ENCODE measurements at places on chromosomes 6 and 20.
A peak's percentile ranks its signal among the peaks of the same experiment; 100 is the strongest.

- DNase-seq: peak; percentile 76
Observed at GRCh38 chr20:37102571-37102970, 6.8 kb upstream of the RBL1 start.

DNA sequence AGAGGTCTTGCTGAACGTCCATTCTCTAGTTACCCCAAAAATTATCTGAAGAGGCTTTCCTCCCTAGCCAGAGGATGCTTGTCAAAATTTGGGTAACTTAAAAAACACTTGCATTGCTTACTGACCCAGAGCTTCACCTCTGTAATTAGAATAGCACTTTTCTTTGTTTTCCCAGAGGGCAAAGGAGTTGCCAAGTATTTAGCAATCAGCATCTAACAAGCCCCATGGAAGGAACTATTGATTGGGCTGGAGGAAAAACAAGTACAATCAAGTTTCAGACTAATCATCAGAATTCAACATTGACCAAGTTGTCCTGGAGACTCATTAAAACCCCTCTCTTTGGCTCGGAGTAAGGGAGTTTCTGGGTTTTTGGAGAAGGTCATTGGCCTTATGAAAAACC, 226.4 kb downstream of the TBC1D7 start:
- DNase-seq: no peak

- no peak for DNase-seq
Observed at GRCh38 chr6:156347246-156347645, 429.9 kb upstream of the ARID1B start.

DNA sequence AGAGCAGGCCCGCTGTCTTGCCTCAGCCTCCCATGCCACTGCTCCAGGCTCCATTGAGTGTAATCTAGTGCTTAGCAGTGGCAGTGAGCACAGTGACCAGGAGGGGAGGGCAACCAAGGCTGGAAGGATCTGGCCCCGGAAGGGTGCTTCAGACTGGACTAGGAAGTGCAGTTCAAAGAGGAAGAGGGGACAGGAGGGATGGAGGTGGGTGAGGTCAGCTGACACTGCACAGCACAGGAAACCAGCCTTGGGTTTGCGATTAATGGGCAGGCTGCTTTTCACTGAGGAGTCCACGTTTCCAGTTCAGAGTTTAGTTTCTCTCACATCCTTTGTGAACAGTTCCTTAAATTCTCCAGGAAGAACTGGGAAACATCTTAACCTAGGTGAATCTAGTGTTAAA, 46.9 kb downstream of the CDS2 start:
- no peak for DNase-seq

DNA sequence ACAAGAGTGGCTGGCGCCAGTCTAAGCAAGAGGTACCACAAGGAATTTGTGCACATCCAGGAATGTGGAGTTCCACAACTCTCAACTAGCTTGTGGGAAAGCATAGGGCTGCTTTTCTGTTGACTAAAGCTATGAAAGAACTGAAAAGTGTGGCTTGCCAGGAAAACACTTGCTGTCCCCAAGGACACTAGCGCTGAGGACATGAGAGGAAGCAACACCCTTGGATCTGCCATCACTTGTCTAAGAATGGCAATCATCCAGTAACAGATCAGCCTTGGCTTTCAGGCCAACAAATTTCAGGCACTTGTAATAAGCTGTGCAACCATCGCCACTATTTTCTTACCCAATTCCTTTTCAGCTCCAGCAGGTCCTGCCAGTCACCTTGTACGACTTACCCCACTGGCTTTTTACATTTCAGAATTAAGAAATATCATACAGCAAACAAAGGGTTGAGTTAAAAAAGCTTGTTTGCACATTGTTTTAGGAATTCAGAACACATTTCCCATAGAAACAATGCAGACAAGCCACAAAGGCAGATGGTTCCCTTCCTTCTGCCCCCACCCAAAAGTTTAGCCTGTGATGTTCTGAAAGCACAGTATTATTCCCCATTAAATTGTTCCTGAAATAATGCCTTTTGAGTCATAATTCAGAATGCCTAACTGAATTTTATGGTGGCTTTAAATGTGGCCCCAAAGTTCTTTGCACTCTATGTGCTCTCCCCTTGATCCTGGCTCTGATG, 57.9 kb upstream of the SSTR4 start:
- DNase-seq: no peak

DNA sequence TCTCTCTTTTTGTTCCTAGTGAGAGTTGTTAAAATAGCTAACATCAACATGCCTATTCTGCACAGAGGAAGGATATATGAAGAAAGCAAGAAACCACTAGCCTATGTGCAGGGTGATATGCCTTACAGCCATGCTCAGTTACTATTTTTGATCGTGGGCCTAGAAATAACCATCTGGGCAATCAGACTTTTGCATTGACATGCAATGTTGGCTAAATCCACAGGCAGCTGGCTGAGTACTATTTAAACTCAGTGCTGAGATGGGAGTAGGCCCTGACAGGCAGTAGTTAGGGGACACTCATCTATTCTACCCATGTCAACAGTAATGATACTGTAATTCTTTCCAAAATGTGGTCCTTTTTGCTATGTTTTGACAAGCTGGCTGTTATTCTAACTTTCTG, 89.6 kb downstream of the HDGFL1 start:
- DNase-seq: no peak

DNA sequence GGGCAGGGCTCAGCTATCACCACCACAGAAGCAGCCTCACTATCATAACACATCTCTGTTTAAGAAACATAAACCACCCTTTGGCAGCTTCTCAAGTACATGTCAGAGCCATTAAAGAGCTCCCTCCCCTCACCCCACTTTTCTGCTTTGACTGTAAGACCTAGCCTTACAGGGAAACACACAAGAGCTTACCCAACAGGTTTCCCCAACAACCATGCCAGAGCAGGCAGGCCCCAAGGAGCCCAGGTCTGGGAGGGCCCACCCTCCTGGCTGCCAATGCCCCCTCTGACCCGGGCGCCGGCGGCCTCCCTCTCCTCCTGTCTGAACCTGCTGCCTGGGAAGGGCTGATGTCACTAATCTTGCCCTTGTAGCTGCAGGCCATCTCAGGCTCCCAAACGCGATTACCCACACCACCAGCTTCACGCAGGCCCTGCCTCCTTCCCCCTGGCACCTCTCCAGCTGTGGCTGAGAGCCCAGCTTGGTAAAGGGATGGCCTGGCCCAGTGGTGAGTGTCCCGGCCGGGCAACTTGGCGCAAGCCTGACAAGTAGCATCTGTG, 402.0 kb downstream of the MAFB start:
- peak; percentile 98 for DNase-seq

GRCh38 chr20:41512624-41513023, 105.6 kb downstream of the CHD6 start:
- DNase-seq: no peak

DNA sequence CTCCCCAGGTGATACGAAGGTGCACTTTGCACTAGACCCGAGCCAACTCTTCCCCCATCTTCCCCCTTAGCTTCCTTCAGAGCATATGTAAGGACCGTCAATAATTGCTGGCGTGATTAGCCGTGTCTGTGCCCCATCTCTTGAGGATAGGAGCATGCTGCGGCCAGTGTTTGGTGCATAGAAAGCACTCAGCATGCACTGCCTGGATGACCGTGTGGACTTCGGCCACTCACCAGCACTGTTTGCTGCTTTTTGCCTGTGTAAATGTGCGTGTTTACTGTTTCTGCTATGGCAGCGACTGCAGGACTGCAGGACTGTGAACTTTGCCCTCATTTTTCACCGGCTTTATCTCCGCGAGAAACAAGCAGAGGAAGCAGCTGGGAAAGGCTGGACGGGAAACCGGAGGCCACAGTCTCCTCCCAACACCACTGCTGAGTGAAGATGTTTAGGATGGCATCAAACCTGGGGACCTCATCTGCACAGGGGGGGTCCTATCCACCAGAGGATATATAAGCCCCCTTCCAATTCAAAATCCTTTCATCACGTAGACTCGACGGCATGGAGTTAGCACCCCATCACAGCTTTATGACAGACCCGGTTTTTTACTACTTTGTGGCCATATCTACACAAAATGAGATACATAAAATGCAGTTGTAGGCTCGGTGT, 150.6 kb upstream of the AFDN start:
- DNase-seq: no peak

GRCh38 chr6:52162940-52163908, 23.0 kb upstream of the IL17A start:
- DNase-seq: no peak

DNA sequence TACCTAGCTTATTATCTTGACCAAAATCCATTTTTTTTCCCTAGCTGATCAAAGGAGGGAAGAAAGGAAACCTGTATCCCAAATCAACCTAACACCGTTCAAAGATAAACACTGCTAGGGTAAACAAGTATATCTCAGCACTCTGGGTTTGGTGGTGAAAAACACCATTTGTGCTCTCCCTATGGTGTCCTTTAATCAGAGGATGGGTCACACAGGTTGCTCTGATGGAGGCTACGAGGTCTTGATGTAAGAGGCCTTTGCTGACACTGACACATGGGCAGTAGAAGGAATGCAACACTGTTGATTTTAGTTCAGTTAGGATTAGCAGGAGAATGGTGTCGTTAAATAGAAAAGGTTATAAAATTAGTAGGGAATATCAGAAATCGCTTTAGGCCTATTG, 179.3 kb downstream of the HDGFL1 start:
- no peak for DNase-seq

GRCh38 chr6:148407372-148407771, 64.7 kb downstream of the SASH1 start:
- DNase-seq: no peak

DNA sequence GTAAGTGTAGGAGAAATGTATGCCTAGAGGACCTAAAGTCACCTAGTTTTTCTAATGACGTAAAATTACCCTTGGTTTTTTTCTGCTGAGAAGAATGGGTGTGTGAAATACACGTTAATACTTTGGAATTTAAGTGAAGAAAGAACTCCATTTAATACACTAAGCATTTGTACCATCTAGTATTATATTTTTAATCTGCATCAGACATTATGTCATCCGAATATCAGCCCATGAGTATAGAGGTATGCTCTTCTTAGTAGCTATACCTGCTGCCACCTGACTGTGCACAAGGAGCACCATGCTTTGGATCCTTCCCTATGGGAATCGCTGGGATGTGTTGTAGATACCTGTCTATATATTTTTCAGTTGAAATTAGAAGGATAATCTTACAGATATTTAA, 106.4 kb downstream of the QKI start:
- no peak for DNase-seq

GRCh38 chr6:16473184-16473907, 235.0 kb downstream of the GMPR start:
- DNase-seq: no peak

DNA sequence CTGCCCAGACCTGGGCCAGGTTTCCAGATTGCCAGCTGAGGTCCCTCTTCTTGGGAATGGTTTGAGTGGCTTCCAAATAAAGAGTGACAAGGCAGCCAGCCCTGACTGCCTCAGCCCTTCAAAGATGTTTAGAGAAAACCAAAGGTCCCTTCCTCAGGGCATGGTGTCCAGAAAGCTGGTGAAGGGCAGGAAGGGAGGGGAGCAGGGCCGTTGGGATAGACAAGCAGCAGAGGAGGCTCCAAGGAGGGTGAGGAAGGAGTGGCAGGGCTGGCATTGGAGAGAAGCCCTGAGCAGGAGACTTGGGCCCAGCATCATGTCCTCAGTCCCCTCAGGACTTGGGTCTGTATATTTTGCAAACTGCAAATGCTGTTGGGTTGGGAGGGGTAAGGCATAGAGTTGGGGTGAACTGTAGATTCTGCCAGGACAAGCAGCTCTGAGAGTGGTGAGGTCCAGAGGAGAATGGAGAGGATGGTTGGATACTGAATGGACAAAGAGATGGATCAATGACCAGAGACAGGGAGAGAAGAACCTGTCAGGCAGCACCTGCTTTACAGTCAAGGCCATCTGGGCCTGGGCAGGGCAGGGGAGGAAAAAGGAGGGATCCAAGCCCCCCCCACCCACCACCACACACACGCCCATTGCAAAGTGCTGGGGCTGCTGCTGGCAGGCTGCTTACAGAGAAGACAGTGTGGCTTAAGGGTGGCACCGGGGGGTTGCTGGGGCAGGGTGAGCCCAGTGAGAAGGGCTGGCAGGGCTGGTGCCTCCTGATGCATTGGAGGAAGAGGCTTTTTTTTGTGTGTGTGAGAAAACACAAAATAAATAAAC, 5.5 kb upstream of the DSN1 start:
- DNase-seq: peak; percentile 77

DNA sequence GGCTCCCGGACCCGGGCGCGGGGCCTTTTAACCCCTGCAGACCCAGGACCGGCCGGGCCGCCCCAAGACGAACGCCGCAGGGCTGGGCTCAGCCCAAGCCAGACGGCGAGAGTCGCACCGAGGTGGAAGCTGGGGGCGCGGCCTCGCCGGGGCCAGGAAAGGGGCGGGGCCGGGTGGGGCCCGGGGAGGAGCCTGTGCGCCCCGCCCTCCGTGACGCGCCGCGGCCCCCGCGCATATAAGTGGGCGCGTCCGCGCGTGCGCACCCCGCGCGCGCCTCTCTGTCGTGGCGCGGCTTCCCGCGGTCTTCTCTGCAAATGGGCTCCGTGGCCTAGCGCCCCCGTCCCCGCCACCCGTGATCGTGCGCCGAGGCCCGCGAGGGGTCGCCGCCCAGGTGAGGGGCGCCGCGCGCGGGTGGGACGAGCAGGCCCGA, at the start of gene PPDPF:
Gene PPDPF, plus strand, starts transcription at position 262 of the 430 bp plus-strand sequence. CDS start 544 bp downstream, outside the sequence.
- DNase-seq: peak; percentile 94

DNA sequence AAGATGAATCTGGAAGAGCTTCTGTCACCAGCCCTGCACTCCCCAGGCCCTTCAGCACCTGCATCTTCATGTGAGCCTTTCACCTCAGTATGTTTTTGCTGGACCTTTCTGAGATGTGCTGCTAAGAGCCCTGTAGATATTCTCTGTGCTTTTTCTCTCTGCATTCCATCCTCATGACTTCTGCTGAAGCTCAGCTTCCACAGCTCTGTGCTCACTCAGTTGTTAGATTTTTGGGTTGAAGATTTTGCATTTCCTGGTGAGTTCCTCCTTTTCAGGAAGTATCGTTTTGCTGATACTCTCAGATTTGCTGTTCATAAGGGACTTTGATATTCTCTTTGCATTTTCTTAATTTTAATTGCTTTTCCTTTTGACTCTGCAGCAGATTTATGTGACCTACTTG, 18.3 kb downstream of the KIAA1586 start:
- no peak for DNase-seq

GRCh38 chr6:166269301-166270039, 38.7 kb downstream of the PRR18 start:
- DNase-seq: no peak

DNA sequence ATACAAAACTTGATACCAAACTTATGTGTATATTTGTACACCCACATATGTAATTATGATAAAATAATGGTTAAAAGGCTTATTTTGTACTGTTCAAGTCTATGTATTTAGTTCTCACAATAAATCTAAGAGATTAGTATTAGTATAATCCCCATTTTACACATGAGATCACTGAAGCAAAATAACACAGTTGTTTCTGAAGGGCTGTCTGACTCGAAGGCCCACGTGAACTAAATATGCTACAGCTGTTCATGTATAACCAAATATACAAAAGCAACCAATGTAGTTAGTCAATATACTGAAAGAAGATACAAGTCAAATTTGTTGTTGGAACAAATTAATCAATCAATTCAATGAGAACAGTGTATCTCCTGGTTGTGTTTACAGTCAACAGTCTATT, 959.2 kb downstream of the EPHA7 start:
- no peak for DNase-seq

- DNase-seq: no peak
Observed at GRCh38 chr6:17458966-17459365, 65.6 kb downstream of the CAP2 start.

GRCh38 chr6:119162134-119162775, 83.8 kb upstream of the FAM184A start:
- no peak for DNase-seq

- DNase-seq: no peak
Observed at GRCh38 chr20:33835615-33836172, 24.5 kb downstream of the CHMP4B start.

Measured in RWPE2 (cell line).